ENCODE measurements at places on chromosomes 1 and 21.

DNA sequence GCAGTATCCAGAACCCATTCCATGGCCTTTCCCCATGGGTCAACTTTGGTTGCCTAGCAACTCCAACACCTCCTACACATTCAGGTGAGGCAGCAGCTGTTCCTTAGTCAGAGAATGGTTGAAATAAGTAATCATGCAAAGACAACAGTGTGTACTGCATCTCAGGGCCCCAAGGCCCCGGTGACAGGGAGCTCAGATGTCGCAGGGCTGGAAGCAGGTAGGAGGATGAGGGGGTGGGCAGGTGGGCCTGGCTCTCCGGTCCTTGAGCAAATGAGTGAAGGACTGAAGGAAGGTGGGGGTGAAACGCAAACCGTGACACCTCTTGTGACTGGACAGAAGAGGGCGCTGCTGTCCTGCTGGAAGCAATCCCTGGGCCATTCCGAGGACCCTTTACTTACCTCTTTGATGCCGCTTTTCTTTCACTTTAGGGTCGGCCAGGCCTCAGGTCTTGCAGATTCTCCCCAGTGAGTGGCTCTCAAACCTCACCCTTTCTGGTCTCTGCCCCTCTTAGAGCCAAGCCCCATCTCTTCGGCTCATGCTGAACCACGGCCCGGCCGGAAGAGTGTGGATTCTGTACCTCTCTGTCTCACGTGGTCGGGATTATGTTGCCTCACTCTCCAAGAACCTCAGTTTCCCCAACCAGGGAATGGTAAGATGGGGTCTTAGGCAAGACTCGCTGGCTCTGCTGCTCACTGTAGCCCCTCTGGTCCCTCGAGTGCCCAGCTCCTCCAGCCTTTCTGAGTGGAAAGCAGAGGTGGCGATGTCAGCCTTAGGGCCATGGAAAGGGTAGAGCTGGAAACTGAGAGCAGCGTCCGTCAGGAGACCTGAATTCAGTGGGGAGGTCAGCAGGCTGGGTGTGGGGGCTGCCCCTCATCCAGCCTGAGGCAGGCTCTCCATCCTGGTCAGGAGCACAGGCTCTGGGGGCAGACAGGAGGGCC is 5.6 kb upstream of the KCNA10 start:
- peak; percentile 57 for DNase-seq

GRCh38 chr1:201038186-201038876 is 14.8 kb upstream of the KIF21B start:
- no peak for DNase-seq

GRCh38 chr1:170662561-170663403 is 1.1 kb upstream of the PRRX1 start:
- no peak for DNase-seq

- no peak for DNase-seq
Observed at GRCh38 chr1:229334269-229334668, 8.6 kb downstream of the CCSAP start.

- no peak for DNase-seq
Observed at GRCh38 chr1:115364046-115364779, 26.2 kb upstream of the NGF start.

GRCh38 chr1:93079685-93080141 is 630 bp downstream of the MTF2 start:
- DNase-seq = peak; percentile 6

DNA sequence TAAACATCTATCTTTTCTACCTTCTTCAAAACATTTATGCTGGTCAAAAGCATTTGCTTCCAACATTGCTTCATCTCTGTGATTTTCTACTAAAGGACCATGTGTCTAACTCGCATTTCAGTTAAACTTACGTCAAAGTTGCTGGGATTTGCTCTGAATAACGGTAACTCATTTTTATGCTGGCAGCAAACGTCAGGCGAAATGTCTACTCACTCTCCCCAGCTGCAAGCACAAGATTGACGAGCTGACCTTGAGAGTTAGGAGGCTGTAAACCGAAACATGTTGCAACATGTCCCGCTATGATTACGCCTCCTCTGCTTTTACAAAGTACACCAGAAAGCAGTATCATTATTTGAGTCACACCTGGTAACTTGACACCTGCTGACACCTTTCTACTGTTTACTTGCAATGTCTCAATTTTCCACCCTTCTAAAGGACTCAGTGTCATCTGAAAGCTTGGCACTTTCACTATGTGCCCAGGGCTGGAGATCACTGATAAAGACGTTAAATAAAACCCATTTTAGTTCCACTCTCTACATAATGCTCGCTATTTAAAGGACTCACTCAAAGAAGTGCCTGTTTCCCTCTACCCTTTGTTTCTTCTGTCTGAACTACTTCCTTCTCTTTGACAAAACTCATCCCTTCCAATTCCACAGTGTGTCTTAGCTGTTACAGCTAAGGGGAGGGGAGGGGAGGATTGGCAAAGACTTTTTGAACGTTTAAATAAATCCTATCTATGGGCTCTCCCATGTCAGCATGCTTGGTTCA is 111.9 kb downstream of the PTPN14 start:
- DNase-seq = peak; percentile 45

GRCh38 chr1:151502035-151502700 is 9.0 kb upstream of the CGN start:
- DNase-seq = no peak

DNA sequence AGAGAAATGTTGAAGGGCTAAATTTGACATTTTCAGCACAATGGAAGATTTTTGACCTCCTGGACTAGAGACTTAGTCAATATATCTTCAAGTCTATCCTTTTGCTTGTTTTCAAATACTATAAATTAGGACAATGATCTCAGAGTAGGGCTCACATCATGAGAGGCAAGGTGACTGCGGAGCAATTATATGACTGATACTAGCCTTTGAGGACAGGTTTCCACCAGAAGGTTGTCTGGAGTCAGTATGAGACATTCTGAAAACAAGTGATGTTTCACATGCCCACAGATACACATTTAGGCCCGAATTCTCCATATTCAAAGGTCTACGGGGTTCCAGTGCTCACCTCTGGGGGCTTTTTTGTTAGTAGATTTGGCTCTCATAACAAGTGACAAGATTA is 142.3 kb upstream of the SAMSN1 start:
- no peak for DNase-seq

DNA sequence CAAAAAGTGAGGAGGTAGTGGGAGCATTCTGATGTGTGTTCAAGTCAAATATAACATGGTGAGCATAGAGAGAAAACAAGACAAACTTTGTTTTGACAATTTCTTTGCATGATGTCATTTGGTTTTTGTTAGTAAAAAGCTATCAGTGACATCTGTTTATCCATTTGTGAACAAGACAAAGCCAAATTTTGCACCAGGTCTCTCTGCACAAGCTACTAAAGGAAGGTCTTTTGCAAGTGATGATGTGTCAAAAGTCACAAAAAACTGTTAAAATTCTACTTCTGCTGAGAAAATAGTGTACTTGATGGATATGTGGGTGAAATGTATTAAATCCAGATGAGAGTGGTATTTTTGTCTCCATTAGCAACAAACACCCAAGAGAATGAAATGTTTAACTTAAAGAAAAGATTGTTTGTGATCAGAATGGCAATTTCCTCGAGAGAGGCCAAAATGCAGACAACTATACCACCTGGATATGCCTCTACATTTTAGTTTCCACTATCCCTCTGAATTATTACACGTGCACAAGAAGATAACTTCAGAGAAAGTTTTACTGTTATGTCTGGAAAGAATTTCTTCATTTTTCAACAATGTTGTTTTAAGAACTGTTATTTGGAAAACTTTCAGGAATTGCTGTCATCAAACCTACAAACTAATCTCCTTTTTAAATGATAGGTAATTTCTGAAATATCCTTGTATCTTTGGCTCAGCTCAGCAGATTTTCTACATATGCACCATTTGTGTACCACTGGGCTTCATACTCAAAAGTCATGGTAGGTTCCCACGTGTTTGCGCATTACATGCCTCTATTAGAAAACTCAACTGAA is 807.4 kb upstream of the ADGRL2 start:
- no peak for DNase-seq

DNA sequence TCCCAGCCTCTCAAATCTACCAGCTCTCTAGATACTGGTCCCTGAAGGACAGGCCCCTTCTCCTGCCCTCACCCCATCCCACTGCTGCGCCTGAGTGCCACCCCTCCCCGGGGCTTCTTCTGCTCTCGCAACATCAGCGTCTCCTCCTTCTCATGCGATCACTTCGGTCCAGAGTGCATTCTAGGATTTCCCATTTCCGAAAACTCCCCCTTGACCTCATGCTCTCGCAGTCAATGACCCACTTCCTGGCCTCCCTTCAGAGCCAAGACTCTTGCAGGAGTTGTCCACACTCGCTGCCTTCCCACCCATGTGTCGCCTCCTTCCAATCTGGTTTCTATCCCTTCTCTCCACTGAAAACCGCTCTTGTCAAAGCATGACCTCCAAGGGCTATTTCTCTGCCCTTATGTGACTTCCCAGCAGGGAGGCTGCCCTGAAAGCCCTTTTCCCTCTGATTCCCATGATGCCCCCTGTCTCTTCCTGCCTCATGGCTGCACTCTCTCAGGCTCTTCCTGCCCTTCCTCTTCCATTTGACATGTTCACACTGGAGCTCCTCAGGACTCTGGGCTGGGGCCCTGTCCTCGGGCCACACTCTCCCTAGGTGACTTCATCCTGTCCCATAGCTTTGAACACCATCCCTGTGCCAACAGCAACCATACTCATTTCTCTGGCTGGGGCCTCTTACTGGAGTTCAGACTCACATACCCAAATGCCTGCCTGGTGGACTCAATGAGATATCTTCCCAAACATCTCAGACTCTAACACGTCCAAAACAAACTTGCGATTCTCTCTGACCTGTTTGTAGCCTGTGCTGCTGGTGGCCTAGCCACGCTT is 46.0 kb downstream of the LDLRAD2 start:
- no peak for DNase-seq

GRCh38 chr1:5734996-5735395 is 257.2 kb downstream of the NPHP4 start:
- DNase-seq = no peak

GRCh38 chr1:69485616-69486015 is 82.1 kb upstream of the LRRC7 start:
- no peak for DNase-seq

GRCh38 chr1:207335695-207336363 is 14.4 kb downstream of the CD55 start:
- no peak for DNase-seq

DNA sequence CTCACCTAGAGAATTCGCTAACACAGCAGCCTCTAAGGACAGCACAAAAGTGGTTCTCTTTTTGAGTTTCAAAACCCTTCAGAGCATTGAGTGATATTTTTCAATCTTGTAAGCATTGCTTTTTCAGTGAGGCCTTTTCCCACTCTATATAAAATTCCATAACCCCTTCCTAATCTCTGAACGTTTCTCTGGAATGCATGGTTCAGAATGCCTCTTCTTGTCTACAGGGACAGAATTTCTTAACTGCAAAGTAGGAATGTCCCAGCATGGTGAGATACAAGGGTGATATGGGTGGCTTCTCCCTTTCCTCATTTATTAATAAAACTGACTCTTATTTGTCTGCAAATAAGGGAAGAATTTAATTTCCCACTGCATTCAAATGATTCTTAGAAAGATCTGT is 377.9 kb downstream of the LTN1 start:
- DNase-seq = no peak

GRCh38 chr1:161069731-161070270 is at the start of gene ARHGAP30:
Gene ARHGAP30, minus strand, starts transcription at chr1:161069891. Its CDS starts 267 bp downstream, at chr1:161069624.
- DNase-seq = no peak

- DNase-seq = no peak
Observed at GRCh38 chr1:107795441-107795840, 169.5 kb downstream of the VAV3 start.

- no peak for DNase-seq
Observed at GRCh38 chr1:54340878-54341277, 65.3 kb downstream of the SSBP3 start.

GRCh38 chr1:97918961-97919360 is 1.9 kb downstream of the DPYD start:
- DNase-seq = no peak

- no peak for DNase-seq
Observed at GRCh38 chr1:243490748-243491686, 235.2 kb downstream of the SDCCAG8 start.

- no peak for DNase-seq
Observed at GRCh38 chr1:232413674-232414073, 216.3 kb downstream of the SIPA1L2 start.

- no peak for DNase-seq
Observed at GRCh38 chr1:64616039-64616438, 128.8 kb upstream of the RAVER2 start.

DNA sequence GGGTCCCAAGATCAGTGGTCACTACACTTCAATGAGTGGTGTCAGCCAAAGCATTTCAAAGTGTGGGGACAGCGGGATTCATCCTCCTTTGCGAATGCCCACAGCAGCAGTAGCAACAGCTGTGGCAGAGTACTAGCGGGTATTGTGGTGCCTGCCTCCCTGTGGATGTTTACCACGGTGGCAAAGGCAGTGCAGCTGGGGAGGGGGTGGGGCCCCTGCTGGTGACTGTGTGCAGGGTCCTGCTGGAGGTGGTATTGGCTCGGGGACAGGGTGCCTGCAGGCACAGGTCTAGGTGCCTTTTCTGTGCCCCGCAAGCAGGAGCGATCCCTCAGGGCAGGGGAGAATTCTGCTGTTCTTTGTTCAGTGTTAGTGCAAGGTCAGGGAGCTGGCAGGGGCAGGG is 415.7 kb downstream of the USP25 start:
- DNase-seq = no peak

GRCh38 chr1:186654741-186655140 is 25.5 kb downstream of the PTGS2 start:
- DNase-seq = no peak

DNA sequence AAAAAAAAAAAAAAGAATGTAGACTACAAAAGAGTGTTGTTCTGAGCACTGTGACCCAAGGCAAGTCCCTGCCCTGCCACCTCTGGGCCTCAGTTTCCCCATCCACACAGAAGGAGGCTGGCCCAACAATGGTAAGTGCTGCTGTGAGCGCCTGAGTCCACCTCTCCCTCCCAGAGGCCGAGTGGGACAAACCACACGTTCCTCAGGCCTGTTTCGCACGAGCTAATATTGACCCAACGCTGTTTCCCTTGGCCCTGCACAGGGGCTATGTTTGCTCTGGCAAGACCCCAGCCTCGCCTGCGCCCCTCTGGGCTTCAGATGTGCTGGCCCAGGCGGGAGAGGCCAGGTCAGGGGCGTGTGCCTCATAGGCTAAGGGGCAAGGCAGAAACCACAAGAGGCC is 12.6 kb upstream of the LAPTM5 start:
- DNase-seq = no peak

GRCh38 chr1:118246646-118247045 is 61.6 kb upstream of the SPAG17 start:
- DNase-seq = no peak

GRCh38 chr1:81254560-81254959 is 546.2 kb upstream of the ADGRL2 start:
- no peak for DNase-seq

DNA sequence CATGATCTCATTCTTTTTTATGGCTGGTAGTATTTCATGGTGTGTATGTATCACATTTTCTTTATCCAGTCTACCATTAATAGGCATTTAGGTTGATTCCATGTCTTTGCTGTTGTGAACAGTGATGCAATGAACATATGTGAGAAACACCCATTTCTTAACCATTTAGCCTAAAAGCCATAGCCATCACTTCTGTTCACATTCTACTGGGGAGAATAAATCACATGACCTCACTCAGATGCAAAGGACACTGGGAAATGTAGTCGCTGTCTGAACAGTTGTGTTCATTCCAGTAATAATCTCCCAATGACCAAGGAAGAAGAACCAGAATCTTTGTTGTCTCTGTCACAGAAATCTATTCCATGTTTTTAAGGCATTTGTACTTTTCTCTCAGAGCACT is 15.1 kb upstream of the PLA2G2E start:
- no peak for DNase-seq

Measured in NCI-H2081 (cell line).